Neural crest cell (in vitro differentiated cells): ENCODE measurements at places on chromosomes 5 and 9. TPM values are rescaled to one million over a fixed set of nuclear protein-coding genes. Genes with fewer than 3 reads are reported as not detected.

GRCh38 chr5:53890490-53890889 lies 330.1 kb downstream of the NDUFS4 start:
- H3K4me3 ChIP-seq = no peak overlapping the region
- H3K36me3 ChIP-seq = no peaks in the 10 kb centered on the region
- no peak overlapping the region for H3K27ac ChIP-seq
- no peaks in the 10 kb centered on the region for H3K27me3 ChIP-seq
- DNase-seq = no peak

GRCh38 chr9:128495804-128496417 lies 8.6 kb upstream of the GLE1 start:
- no peak overlapping the region for H3K4me3 ChIP-seq
- H3K27me3 ChIP-seq = no peaks in the 10 kb centered on the region
- peaks cover 5% of the 10 kb centered on the region for H3K36me3 ChIP-seq
- no peaks in the 10 kb centered on the region for H3K4me1 ChIP-seq

GRCh38 chr5:13519131-13519530 lies 425.4 kb downstream of the DNAH5 start:
- DNase-seq = no peak
- no peak overlapping the region for H3K27ac ChIP-seq
- no peak overlapping the region for H3K4me3 ChIP-seq
- no peaks in the 10 kb centered on the region for H3K36me3 ChIP-seq

DNA sequence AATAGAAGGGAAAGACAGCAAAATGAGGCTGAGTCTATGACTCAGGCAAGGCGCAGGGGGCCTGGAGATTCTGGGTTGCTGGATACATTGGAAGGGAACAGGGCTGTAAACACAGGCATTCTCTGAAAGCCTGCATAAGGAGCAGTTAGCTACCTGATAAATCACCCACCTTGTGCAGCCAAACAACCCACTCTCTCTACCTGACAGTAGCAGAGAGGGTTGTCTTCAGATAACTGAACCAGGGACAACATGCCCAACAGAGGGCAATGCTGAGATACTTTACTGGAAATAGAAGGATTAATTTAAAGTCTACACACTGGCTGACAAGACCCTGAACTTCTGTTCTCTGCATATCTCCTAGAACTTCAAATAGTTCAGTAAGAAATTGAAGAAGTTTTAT lies 161.6 kb downstream of the KCTD16 start:
- H3K27ac ChIP-seq = no peak overlapping the region
- H3K4me3 ChIP-seq = no peak overlapping the region
- H3K4me1 ChIP-seq = peaks cover 3% of the 10 kb centered on the region
- no peak for DNase-seq
- H3K36me3 ChIP-seq = no peaks in the 10 kb centered on the region

DNA sequence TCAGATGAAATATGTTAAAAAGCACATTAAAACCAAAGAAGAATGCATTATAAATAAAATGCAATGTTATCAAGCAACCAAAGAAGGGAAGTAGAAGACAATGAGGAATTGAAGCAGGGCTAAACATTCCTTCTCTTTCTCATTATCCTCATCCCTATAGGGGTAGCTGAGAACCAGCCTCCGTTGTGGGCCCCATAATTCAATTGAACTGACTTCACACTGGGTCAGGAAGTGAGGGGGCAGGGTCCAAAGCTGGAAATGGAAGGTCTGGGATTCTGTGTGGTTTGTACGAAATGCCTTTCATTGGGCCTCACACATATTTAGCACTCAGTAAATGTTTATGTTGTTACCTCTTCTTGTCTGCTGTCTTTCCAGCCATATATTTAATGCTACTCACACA lies 220.4 kb upstream of the CD180 start:
- peak; percentile 2 for DNase-seq
- peak overlapping the region; percentile 44 for H3K27ac ChIP-seq
- peaks cover 38% of the 10 kb centered on the region for H3K4me1 ChIP-seq
- H3K36me3 ChIP-seq = no peaks in the 10 kb centered on the region
- H3K27me3 ChIP-seq = no peaks in the 10 kb centered on the region

DNA sequence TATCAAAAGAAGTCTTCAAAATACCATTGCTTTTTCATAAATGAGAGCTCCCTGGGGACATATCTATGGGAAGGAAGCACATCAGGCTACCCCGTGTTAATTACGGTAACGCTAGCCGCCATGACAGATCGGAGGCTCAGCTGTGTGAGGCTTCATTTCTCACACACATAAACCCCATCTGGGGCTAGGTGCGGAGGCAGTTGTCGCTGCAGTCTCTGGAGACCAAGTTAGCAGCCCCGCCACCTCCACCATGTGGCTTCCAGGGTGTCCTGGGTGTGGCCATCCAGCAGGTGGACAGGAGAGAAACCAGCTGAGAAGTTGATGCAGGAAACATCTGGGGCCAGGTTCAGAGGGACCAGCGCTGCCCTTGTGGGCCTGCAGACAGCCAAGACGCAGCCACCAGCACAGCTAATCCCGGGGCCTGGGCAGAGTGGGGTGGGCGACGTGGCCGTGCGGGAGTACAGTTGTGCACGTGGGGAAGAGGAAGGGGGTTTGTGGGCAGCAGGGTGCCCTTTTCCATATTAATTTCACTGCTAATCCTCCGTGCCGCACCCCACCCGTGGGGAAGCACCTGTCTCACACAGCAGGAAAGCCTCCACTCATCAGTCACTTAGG lies 426.5 kb downstream of the IRX1 start:
- H3K4me1 ChIP-seq = peaks cover 45% of the 10 kb centered on the region
- H3K36me3 ChIP-seq = peaks cover 2% of the 10 kb centered on the region
- no peak overlapping the region for H3K4me3 ChIP-seq
- no peak overlapping the region for H3K27ac ChIP-seq
- H3K27me3 ChIP-seq = no peaks in the 10 kb centered on the region

GRCh38 chr5:169748174-169748573 lies 111.1 kb downstream of the DOCK2 start:
- no peak overlapping the region for H3K4me3 ChIP-seq
- H3K4me1 ChIP-seq = no peaks in the 10 kb centered on the region
- no peak for DNase-seq
- no peaks in the 10 kb centered on the region for H3K27me3 ChIP-seq

GRCh38 chr5:89342106-89342876 lies 459.3 kb upstream of the MEF2C start:
- H3K27ac ChIP-seq = no peak overlapping the region
- H3K4me1 ChIP-seq = no peaks in the 10 kb centered on the region
- no peaks in the 10 kb centered on the region for H3K36me3 ChIP-seq
- no peak overlapping the region for H3K4me3 ChIP-seq
- DNase-seq = no peak
- H3K27me3 ChIP-seq = no peaks in the 10 kb centered on the region

DNA sequence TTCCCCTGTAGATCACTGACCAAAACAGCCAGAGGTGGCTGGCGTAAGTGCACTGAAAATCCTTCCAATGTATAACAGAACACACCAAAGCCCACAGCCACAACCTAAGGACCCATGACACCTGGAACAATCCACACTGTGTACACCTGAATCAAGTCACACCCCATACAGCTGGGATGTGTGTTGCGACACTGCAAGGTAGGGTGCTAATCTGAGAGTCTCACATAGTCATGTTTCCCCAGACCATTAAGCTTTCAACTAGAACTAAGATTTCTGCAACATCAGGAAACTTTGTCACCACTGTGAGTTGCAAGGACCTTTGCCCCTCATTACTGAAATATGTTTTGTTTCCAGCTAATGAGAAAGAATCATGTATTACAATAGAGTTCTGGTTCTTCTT lies 59.4 kb downstream of the MED27 start:
- no peak overlapping the region for H3K4me3 ChIP-seq
- no peak for DNase-seq
- no peaks in the 10 kb centered on the region for H3K27me3 ChIP-seq
- no peaks in the 10 kb centered on the region for H3K36me3 ChIP-seq
- H3K27ac ChIP-seq = no peak overlapping the region

GRCh38 chr9:10869687-10870086 lies 256.9 kb upstream of the PTPRD start:
- no peaks in the 10 kb centered on the region for H3K36me3 ChIP-seq
- no peaks in the 10 kb centered on the region for H3K27me3 ChIP-seq
- no peaks in the 10 kb centered on the region for H3K4me1 ChIP-seq
- H3K27ac ChIP-seq = no peak overlapping the region
- no peak overlapping the region for H3K4me3 ChIP-seq

GRCh38 chr9:37575921-37576721 lies at the start of gene FBXO10:
FBXO10 (minus strand) TSS chr9:37576380; CDS start chr9:37541768, 34,612 bp downstream.
- peak within 1 kb of the TSS; percentile 96 for H3K27ac ChIP-seq
- peak within 1 kb of the TSS; percentile 95 for H3K4me3 ChIP-seq
- peak; percentile 79 for DNase-seq
- H3K36me3 ChIP-seq = no peaks in the 10 kb centered on the region
- H3K4me1 ChIP-seq = peaks cover 36% of the 10 kb centered on the region
- H3K27me3 ChIP-seq = no peaks in the 10 kb centered on the region

DNA sequence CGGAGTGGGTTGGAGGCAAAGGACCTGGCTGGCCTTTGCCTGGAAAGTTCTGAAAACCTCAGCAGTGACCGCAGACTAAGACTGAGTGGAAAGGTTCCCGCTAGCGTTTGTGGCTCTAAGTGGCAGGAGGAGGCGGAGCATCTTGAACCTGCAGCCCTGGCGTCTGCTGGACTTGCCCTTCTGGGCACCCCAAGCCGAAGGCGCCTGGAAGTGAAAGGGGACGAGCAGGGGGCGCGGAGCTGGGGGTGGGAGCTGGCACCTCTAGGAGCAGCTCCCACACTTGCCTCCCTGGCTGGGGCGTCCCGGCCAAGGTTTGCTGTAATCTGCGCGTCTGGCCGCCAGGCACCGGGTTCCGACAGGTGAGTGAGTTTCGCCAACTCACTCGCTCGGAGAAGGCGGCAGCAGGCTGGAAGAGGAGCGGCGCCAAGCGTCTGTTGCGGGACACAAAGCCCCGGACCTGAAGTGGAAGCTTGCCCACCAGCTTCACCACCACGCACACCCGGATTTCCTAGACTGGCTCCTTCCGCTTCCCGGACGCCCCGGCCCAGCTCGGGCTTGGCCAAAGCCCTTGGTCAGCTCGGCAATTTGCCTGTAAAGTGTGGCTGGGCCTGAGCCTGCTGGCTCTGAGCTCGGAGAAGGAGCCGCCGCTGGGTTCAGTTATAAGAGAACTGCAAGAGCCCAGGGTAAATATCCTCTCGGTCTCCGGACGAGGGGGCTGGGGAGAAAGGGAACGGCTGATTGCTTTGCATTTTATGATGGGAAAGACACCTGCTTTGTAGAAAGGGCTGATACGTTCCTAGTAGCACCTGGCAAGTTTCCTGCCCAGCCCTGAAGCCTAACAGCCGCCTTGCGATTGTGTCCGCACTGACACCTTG lies at the start of gene GNA14:
Gene GNA14 (minus strand): TSS at position 89 of the 875 bp plus-strand sequence. CDS start 529 bp downstream, outside the sequence.
- no peaks in the 10 kb centered on the region for H3K27me3 ChIP-seq
- H3K36me3 ChIP-seq = no peaks in the 10 kb centered on the region
- no peaks in the 10 kb centered on the region for H3K4me1 ChIP-seq
- no peak within 1 kb of the TSS for H3K4me3 ChIP-seq
- no peak for DNase-seq

DNA sequence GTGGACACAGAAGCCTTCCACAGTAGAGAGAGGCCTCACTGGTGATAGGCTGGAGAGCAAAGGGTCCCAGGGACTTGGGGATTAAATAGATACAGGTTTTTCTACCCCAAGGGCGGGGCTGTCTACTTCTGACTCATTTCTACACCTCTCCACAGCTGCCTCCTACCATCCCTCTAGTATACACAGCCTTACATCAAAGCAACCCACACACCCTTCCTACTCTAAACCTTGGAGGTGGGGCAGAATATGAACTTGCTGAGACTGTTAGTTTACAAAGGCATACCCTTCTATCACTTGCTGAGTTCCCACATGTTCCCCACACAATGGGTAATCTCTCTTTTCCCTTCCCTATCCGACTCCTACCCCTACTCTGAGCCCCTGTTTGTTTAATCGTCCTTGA lies 19.9 kb upstream of the PCA3 start:
- no peak overlapping the region for H3K4me3 ChIP-seq
- no peak for DNase-seq
- H3K36me3 ChIP-seq = peaks cover 6% of the 10 kb centered on the region

DNA sequence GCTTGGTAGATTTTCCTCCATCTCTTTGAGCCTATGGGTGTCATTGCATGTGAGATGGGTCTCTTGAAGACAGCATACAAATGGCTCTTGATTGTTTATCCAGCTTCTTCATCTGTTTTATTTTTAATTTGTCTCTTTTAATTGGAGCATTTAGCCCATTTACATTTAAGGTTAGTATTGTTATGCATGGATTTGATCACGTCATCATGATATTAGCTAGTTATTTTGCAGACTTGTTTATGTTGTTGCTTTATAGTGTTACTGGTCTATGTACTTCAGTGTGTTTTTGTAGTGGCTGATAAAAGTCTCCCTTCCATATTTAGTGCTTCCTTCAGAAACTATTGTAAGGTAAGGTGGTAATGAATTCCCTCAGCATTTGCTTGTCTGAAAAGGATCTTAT lies 78.6 kb upstream of the RGMB start:
- no peaks in the 10 kb centered on the region for H3K27me3 ChIP-seq
- no peak for DNase-seq
- H3K4me1 ChIP-seq = no peaks in the 10 kb centered on the region
- H3K27ac ChIP-seq = no peak overlapping the region
- no peak overlapping the region for H3K4me3 ChIP-seq

- no peaks in the 10 kb centered on the region for H3K27me3 ChIP-seq
- H3K4me3 ChIP-seq = no peak overlapping the region
- H3K4me1 ChIP-seq = no peaks in the 10 kb centered on the region
- no peak for DNase-seq
Measured at GRCh38 chr9:76290555-76290954, 103.7 kb downstream of the RFK start.

DNA sequence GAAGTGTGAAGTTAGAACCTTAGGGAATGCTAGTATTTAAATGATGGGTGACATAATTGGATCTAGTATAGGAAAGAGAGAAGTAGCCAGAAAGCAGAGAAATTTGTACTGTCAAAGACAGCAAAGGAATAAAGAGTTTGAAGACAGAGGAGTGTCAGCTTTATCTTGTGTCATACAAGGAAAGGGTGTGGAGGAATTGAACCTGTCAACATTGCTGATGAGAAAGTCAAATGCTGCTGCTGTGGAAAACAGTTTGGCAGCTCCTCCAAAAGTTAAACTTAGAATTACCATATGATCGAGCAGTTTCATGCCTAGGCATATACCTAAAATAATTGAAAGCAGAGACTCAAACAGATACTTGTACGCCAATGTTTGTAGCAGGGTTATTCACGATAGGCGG lies 63.7 kb downstream of the DENND4C start:
- H3K36me3 ChIP-seq = peaks cover 9% of the 10 kb centered on the region

Gene TMEM171
- total RNA-seq = not detected in 2 replicates

Gene ECPAS
- total RNA-seq = 86.4 and 101 TPM in 2 replicates

Gene OR2V2
- not detected in 2 replicates for total RNA-seq

Gene PCDHA6
- 11.4 and 12.1 TPM in 2 replicates for total RNA-seq

Gene FCHO2
- 11.1 and 14.6 TPM in 2 replicates for total RNA-seq

Gene FKTN
- 18.3 and 19.7 TPM in 2 replicates for total RNA-seq

Gene C7
- total RNA-seq = 0.33 TPM in 1 of 2 replicates, not detected in the other

Gene NOXA1
- total RNA-seq = 0.89 and 0.98 TPM in 2 replicates

Gene FOCAD
- 60.1 and 60.4 TPM in 2 replicates for total RNA-seq

Gene LPAR1
- 10.2 and 11.3 TPM in 2 replicates for total RNA-seq

Gene HTR1A
- total RNA-seq = not detected in 2 replicates
